ENCODE measurements at places on chromosomes 12 and 14.
A peak's percentile ranks its signal among the peaks of the same experiment; 100 is the strongest.

GRCh38 chr14:63773504-63773903 lies 45.6 kb upstream of the SGPP1 start:
- no peak for DNase-seq

- DNase-seq = no peak
These were observed 115.5 kb downstream of the KIF26A start for GRCh38 chr14:104253901-104254353.

GRCh38 chr12:54940727-54941315 lies 43.7 kb downstream of the TESPA1 start:
- DNase-seq = no peak

- no peak for DNase-seq
These were observed 105.4 kb downstream of the ITPR2 start for GRCh38 chr12:26727482-26728204.

- DNase-seq = no peak
These were observed 751.1 kb downstream of the TMEM121 start for GRCh38 chr14:106277503-106277902.

GRCh38 chr12:87847147-87847546 lies 182.1 kb downstream of the C12orf50 start:
- DNase-seq = no peak

- DNase-seq = no peak
These were observed 10.3 kb upstream of the LRP1-AS start for GRCh38 chr12:57157588-57158173.

GRCh38 chr12:78128211-78128610 lies 297.5 kb downstream of the NAV3 start:
- DNase-seq = no peak

DNA sequence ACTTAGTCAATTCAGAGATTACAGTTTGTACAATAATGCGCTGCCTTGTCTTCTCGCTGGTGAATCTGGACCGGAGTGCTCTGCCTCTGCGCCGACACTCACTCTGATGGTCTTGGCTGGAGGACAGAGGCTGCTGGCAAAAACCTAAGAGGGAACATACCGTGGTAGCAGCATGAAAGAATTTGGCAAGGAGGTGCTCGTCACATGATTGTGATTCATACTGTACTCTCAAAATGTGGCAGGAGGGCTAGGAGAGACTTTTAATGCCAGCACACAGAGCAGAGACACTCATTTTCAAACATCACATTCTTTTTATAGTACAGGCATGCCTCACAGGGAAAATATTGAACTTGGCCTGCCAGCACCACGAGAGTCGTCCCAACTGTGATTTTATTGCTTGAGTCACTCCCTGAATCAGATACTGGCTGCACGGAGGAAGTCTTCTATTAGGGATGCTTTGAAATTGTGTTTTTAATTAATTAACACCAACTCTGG lies 67.8 kb downstream of the HMGA2 start:
- DNase-seq = peak; percentile 61

- no peak for DNase-seq
These were observed 41.9 kb downstream of the EID3 start for GRCh38 chr12:104345234-104346066.

- DNase-seq = no peak
These were observed 59.6 kb upstream of the ACTN1 start for GRCh38 chr14:69038455-69039287.

DNA sequence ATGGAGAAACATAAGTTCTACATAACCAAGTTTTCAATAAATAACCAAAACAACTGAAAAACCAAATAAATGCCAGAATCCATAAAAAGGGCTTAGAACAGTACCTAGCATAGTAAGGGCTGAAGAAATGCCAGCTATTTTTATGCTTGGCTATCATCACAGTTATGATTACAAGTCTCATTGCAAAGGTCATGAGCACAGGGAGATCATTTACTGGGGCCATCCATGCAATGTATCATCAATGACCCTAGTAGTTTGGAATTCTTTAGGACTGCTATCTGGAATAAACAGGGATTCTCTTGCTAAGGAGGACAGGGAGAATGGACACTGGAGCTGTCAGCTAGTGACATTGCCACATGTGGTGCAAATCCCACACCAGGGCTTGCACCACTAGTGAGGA lies 92.5 kb upstream of the NAP1L1 start:
- no peak for DNase-seq

DNA sequence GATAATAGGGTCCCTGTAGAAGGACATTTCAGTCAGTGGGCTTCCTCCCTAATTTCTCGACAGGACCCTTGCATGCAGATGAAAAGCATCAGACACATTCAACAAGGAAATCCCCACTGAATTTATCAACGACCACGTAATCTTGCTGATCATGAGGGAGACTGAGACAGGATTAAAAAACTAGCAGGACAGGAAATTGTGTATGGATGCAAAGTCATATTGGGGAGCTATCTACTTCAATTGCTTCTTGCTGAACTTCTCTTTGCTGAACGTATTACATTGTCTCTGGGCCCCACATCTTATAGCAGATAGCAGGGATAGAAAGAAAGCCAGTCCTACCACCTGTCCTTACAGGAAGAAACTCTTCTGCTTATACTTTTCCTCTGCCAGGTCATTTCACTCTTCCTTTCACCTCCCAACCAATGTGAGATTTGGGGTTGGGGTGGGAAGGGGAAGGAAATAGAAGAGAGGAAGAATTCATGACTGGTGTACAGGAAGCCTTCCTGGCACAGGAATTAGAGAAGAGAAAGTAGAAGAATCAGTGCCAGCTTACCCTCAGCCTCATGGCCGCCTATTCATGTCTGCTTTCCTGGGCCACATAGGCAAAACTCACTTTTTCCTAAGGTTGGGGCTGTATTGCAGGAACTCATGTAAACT lies 333.3 kb downstream of the ZFP36L1 start:
- DNase-seq = no peak

GRCh38 chr12:105882404-105882803 lies 256.4 kb downstream of the NUAK1 start:
- no peak for DNase-seq

- no peak for DNase-seq
These were observed 93.3 kb downstream of the ATP23 start for GRCh38 chr12:58034712-58035111.

DNA sequence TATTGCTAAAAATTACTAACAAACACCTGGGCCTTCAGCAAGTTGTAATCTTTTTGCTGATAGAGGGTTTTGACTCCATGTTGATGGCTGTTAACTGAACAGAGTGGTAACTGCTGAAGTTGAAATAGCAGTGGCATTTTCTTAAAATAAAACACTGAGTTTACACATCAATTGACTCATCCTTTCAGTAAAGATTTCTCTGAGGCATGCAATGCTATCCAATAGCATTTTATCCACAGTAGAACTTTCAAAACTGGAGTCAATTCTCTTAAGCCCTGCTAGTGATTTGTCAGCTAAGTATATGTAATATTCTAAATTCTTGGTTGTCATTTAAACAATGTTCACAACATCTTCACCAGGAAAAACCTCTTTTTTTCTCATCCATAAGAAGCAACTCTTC lies 59.5 kb downstream of the CMAS start:
- no peak for DNase-seq

DNA sequence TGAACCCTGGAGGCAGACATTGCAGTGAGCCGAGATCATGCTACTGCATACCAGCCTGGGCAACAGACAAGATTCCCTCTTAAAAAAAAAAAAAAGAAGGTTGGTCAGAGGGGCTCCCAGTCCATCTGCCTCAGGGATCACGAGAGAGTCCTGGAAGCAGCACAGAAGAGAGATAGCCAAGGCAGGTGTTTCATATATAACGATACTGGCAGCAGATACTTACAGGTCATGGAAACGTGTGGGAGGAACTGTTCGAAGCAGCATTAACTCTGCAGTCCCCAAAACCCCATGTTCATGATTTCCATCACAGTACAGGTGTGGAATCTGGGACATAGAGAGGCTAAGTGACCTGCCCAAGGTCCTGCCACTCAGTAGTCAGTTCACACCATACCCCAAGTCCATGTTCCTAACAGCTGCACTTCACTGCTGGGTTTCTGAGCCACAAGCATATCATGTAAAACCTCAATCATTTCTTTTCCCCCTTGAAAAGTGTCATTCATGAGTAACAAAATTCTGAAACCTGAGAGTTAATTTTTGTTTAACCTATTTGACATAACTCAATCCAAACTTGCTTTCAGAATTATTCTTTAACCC lies 16.7 kb downstream of the CDK2AP1 start:
- DNase-seq = no peak

GRCh38 chr12:46661110-46661845 lies 164.5 kb downstream of the SLC38A4 start:
- peak; percentile 85 for DNase-seq

GRCh38 chr12:106724934-106725333 lies 49.5 kb upstream of the RIC8B start:
- no peak for DNase-seq

DNA sequence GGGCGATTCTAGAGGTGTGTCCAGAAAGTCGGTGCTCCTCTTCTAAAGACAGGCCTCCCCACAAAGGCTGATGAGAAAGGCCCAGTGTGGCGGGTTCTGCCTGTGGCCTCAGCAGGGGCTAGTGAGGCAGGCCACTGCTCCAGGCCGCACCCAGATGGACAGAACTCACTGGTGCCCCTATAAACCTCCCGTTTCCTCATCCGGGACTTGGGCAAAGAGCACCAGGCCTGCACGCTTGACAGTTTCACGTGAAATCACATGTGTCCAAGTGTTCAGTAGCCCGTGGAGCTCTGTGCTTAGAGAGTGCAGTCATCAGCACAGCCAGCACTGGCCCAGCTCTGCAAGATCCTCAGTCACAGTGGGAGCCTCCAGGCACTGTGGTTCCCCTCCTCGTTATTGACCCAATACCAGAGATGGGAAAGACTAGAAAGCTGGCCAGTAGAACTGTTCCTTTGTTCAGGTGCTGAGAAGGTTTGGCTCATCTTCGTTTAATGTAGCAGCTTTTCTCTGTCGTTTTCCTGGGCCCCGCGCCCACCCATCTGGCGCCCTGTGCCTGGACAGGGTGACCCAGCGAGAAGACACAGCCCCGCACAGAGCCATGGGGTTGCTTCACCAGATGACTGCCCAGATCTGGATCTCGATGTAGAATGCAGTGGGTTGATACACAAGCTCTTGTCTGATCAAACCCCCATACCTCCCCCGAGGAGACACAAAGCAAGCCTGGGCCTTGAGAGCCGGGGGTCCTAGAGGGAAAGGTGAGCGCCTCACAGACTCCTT lies 26.3 kb downstream of the IL31 start:
- DNase-seq = no peak

GRCh38 chr12:56996793-56997545 lies 9.4 kb downstream of the ZBTB39 start:
- no peak for DNase-seq

- no peak for DNase-seq
These were observed 776.8 kb downstream of the NRXN3 start for GRCh38 chr14:78946949-78947348.

DNA sequence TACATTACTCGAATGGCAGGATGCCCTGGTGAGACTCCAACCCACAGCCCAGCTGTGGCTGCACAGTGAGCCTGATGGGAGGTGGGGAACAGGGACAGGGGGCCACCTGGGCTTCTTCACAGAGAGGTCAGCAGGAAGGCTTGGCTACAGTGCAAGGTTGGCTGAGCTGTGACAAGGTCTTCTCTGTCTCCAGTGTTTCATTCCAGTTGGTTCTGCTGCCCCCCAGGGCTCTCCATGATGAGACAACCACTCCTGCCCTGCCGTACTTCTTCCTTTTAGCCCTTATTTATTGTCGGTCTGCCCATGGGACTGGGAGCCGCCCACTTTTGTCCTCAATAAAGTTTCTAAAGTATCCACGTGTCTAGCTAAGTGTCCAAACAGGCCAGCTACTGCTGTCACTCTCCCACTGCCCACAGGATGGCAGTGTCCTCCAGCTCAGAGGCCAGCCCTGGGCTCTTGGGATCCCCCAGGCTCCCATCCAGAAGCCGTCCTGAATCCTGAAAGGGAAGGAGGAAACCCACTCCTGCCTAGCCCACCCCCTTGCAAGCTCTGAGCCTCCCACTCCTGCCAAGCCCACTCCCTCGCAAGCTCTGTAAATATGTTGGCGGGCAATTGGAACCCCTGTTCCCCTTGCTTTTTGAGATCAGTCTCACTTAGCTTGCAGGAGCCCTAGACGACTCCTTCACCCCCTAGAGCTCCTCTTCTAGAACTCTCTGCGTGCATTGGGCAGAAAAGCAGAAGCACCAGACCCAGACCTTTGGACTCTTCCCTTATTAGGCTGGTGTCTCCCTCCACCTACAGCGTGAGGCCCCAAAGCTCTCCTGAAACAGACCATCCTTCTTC lies 5.4 kb downstream of the C1QL4 start:
- no peak for DNase-seq

DNA sequence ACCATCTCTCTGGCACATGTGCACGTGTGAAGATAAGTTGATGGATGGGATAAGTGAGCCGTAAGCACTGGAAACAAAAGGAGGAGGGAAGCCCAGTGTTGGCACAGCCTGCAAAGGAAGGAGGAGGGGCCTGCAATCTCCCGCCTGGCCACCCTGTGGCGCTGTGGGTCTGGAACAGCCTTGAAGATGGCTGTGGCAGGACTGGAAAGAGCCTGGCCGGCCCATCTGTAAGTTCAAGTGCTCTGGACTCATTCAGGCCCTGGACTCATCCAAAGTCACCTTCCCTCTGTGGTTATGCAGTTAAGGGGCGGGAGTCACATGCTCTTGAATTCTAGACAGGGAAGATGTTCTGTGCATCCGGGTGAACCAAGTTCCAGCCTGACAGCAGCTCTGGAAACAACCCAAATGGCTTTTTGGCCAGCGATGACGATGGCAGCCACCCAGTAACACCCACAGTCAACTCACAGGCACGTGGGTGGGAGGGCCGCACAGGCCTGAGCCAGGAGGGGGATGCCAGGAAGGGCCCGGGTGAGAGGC lies 50.4 kb downstream of the CHGA start:
- DNase-seq = no peak

DNA sequence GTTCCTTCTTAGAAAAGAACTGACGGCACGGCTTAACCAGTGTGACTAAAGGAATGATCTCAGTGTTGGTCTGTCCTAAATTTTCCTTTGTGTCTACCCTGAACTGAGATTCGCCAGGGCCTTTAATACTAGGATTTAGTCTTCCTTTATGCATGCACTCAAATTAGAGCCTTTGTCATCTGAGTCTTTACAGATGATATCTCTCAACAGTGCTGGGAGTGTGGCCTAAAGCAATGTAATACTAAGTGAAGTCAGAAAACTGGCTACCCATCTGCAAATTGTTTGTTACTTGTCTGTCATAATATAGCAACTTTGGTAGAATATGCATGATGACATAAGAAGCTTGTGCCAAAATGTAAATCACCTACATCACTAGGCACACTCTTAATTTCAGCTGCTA lies 95.4 kb downstream of the PTPRO start:
- DNase-seq = no peak

- DNase-seq = no peak
These were observed 68.0 kb downstream of the DIP2B start for GRCh38 chr12:50572760-50573159.

- DNase-seq = no peak
These were observed 53.1 kb downstream of the PPP1R36 start for GRCh38 chr14:64602826-64603225.

DNA sequence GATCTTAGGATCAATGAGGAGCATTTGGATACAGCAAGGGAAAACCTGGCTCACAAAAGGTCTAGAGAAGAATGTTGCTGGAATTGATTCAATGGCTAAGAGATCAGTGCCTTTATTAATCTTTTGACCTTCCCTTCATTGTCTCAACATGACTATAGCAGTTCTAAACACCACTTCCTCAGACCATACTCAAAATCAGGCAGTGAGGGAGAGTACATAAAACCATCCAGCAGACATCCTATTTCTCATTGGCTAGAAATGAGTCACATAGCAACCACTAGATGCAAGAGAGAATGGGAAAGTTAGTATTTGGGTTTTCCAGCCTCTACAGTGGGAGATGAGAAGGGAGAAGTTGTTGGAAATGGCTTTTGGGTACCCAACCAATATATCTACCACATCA lies 151.4 kb upstream of the NUDT4 start:
- no peak for DNase-seq

All from bone marrow (tissue), 2 donors.